Frontal cortex (tissue), 4 donors: ENCODE measurements at places on chromosomes 4 and X. TPM values are rescaled to one million over a fixed set of nuclear protein-coding genes. Genes with fewer than 3 reads are reported as not detected.

The MAGEA11 gene
- total RNA-seq: not detected

The XAGE2 gene
- total RNA-seq: not detected

DNA sequence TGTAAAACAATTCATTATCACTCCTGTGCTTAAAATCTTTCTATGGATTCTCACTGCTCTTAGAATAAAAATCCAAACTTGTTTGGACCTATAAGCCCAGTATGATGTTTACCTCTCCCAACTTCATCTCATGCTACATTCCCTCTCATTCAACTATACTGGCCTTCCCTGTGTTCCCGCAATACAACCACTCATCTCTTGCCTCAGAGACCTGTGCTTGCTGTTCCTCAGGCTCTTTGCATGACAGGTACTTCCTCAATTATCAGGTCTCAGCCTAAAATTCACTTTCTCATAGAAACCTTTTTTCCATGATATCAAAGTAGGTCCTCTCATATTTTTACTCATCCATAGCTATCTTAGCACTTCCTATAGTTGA, 71.7 kb downstream of the ENOX2 start:
- DNase-seq: no peak

DNA sequence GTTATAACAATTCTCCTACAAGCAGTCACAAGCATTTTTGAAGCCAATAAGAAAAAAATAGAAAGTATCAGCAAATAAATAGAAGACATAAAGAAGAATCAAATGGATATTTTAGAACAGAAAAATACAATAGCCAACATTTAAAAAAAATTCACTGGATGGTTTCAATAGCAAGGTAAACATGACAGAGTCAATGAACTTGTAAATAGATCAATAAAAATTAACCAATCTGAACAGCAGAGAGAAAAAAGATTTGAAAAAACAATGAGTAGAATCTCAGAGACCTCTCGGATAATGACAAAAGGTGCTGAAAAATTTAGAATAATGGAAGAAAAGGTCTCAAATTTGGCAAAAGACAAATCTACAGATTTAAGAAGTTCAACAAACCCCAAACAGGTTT, 33.3 kb upstream of the RAB33B start:
- no peak for DNase-seq

GRCh38 chr4:53018471-53018870, 156.4 kb downstream of the RASL11B start:
- DNase-seq: no peak

GRCh38 chr4:88097781-88098180, 60.7 kb downstream of the ABCG2 start:
- DNase-seq: no peak
